ENCODE measurements at places on chromosomes 3 and 15.

GRCh38 chr15:66883284-66883911 lies 181.4 kb downstream of the SMAD6 start:
- no peak for DNase-seq

- DNase-seq, result no peak
Measured at GRCh38 chr3:28598165-28598564, 249.5 kb upstream of the AZI2 start.

DNA sequence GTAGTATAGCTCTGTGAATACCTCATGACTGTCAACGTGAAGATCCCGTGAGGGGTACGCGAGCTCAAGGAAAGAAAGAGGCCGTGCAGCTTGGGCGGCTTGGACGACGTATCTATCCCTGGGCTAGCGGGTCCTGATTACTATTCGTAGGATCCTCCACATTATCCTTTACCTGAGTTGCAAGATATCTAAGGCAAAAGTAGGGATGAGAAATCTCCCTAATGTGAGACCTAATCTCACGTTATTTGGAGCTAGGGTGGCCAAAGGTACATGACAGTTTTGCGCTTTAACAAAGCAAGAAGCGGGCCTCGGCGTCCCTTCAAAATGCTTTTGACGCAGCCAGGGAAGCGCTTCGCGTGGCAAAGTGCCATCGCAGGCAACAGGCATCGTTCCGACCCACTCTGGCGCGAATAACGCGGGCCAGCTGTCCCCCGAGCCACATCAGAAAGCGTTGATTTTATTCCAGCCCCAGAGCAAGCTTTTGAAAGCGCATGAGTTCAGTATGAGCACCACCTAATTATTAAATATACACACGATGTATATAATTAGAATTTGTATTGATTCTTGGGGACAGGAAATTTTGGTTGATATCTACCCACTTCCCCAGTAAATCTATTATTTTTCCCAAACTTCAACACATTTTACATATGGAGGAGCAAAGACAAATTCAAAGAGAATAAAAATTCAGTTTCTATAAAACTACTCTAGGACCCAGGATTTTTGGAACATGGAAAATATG lies 2.5 kb upstream of the EOMES start:
- no peak for DNase-seq

- no peak for DNase-seq
Measured at GRCh38 chr3:60603860-60604259, 647.4 kb downstream of the FHIT start.

DNA sequence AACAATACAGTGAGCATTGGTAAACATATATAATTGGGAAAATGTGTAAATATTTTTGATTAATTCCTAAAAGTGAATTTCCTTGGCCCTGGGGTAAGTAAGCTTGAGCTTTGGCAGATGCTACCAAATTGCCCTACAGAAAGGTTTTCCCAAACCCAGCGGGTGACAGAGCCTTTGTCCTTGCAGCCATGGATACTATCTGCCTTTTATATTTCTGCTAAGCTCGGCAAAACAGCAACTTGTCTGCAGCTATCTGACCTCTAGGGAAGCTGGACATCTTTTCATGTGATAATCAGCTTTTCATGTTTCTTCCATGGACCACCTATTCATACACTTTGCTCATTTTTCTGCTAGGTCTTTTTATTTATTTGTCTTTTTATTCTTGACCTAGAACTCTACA lies 64.7 kb upstream of the SEC22A start:
- DNase-seq, result no peak

DNA sequence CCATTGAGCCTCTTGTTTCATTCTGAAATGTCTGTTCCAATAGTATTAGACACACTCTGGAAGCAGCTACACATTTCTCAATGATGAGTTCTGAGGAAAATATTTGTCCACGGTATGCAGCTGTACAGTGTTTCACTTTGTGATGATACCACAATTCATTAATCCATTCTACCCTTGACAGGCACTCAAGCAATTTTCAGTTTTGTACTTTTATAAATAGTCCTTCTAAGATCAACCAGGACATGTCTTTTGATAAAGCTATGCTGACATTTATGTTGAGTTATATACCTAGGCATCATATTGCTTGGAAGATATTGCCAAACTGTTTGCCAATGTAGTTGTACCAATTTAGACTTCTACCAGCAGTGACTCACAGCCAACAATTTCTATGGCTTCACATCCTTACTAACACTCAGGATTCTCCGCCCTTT lies 165.1 kb upstream of the COL8A1 start:
- DNase-seq, result no peak

- no peak for DNase-seq
Measured at GRCh38 chr3:184570489-184570888, 8.9 kb downstream of the EPHB3 start.

DNA sequence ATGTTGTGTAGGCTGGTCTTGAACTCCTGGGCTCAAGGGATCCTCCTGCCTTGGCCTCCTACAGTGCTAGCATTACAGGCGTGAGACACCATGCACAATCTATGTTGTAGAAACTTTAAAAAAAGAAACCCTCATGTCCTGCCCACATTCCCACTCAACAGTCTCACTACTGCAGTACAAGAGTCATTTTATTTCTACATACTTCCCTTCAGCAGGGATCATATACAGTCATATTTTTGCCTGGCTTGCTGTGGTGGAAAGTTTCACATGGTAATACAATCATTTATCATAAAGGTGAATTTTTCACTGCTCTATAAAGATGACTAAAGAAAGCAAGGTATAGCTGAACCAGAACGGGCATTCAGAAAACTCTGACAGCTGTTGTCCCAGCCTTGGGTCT lies 53.8 kb upstream of the PIK3CB start:
- DNase-seq, result no peak
